ENCODE measurements at places on chromosomes 2 and 18.

GRCh38 chr2:157876786-157877138 is 632 bp upstream of the ACVR1 start:
- no peak for DNase-seq

DNA sequence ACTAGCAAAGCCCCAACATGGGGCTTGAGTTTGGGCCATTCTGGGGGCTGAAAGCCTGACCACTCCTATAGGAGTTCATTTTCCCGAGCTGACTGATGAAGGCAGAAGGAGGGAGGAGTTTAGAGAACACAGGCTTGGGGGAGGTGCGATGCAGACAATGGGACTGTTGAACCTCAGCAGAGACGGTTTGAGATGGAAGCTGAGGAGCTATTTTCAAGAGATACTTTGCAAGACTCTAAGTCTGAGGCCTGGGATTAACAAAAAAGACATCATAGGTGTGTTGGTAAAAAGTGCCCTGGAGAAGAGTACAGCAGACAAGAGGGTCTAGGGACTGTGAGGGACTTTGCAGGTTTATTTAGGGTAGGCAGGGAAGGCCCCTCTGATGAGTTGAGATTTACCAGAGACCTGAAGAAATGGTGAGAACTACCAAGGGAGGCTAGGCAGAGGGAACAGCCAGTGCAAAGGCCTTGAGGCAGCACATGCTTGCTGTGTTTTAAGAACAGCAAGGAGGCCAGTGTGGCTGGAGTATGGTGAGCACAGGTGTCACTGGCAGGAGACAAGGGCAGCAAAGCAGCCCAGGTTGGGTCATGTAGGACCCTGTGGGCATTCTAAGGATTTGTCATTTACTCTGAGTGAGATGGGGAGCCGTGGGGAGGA is 31.6 kb downstream of the PCBP1 start:
- DNase-seq, result no peak

DNA sequence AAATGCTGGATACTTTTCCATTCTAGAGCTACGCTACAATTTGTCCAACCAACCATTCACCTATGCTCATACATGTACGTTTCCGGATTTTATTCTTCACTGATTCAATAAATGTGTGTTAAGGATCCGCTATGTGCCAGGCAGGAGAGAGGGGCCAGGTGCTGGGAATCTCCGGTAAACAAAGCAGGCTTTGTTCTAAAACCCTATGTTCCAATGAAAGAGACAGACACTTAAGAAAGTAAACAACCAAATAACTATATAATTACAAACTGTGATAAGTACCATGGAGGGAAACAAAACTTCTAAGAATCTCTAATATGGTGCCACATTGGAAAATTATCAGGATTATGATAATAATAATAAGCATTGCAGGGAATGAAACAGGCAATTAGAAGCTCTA is 22.2 kb upstream of the POMC start:
- DNase-seq, result no peak

- DNase-seq, result no peak
Measured at GRCh38 chr2:174951745-174952144, 53.4 kb downstream of the CHN1 start.

DNA sequence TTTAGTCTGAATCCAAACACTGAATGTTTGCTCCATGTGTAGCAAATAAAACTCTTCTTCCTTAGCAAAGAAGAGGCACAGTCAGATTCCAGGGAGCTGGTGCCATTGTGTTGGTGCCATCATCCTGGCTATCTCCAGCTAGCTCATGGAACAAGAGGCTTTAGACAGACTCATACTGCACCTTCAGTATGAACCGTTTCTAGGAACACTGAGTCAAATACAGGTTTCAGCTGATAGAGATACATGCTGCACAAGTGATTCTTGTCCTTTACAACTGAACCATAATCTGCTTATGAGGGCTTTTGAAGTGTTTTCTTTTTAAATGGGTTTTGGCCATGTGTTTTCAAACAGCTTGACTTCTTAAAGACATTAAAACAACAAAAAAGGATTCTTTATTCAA is 57.9 kb downstream of the DYNC1I2 start:
- DNase-seq, result no peak

GRCh38 chr2:105645031-105645937 is 99.4 kb upstream of the NCK2 start:
- DNase-seq, result no peak

GRCh38 chr2:224551693-224552092 is 33.5 kb downstream of the CUL3 start:
- DNase-seq, result no peak

GRCh38 chr18:51077217-51077616 is 47.2 kb downstream of the SMAD4 start:
- DNase-seq, result no peak

All from GM13977 (cell line).